ENCODE measurements at places on chromosomes 5 and 9.

DNA sequence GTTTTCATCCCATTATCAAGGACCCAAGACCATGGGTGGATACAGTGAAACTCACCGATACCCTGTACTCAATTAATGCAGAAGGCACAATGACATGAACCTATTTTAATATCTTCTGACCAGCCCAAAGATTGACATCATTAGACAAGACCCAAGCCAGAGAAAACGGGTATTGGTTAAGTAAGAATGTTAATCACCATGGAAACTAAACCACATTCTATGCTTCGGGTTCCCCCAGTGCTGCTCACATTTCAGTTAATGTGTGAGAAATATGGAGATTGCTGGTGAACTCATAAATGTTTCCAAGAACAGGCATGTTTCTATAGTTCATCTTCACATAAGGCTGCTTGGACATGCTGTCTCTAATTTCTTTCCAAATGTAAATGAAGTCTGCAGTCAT lies 77.0 kb downstream of the IRX2 start:
- DNase-seq = no peak

GRCh38 chr5:108003178-108003577 lies 332.4 kb upstream of the EFNA5 start:
- DNase-seq = peak; percentile 45

- DNase-seq = peak; percentile 18
These were observed 225.4 kb downstream of the EBF1 start for GRCh38 chr5:158874343-158874742.

DNA sequence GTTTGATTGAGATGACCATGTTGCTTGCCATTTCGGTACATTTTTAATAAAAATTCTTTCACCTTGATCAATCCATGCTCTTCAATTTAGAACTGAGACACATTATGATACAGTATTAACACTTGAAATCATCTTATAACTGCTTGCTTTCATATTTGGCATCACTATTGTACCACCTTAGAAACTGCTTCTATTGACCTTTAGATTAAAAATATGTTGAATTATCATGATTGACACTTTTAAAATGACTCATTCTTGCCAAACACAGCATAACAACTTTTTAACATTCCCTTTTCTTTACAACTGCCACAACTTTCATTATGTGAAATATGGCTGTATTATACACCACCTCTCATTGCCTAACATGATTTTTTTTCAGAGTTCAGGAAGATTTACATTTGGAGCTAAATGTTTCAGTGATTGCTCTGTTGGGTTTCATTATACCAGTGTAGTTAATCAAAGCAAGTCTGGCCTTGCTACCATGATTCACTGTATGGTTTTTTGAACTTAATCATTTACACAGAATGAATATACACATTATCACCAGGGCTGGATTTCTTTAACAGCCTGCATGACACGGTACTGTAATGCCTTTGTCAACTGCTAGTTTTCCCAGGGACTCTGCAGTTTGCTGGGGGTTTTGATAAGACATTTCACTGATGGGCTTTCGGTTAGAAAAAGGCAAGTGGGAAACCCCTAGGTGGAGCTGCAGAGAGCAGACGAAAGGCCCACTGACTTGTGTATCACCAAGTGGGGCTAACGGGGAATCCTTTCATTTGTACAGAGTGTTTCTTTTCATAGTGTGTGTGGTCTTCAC lies 93.6 kb upstream of the TLE4 start:
- DNase-seq = peak; percentile 12

- DNase-seq = no peak
These were observed 37.6 kb upstream of the SLC27A6 start for GRCh38 chr5:128927644-128928043.

DNA sequence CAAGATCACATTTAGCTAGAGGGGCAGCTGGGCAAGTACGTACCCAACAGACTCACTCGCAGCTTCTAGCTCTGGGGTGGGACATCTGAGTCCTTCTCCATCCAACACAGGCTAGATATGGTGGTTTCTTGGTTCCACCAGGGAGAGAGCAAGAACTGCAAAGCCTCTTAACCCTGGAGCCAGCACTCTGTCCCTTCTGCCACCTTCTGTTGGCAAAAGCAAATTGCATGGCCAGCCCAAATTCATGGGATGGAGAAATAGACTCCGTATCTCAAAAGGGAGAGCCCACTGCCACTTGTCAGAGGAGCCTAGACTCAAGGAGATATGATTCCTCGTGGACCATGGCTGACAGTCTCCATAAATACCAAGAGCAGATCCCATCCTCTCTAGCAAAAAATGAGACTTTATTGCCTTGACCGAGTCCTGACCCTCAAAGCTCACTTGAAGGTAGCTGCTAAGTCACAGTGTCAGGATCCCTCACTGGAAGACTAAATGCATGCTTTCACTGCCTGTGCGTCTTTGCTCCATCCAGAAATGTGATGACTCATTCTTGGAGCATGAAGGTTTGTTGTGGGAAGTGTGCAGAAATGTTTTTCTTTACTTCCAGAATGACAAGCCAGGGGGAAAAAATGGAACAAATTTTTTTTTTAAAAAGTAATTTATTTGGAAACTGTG lies 28.8 kb upstream of the ROR2 start:
- no peak for DNase-seq

DNA sequence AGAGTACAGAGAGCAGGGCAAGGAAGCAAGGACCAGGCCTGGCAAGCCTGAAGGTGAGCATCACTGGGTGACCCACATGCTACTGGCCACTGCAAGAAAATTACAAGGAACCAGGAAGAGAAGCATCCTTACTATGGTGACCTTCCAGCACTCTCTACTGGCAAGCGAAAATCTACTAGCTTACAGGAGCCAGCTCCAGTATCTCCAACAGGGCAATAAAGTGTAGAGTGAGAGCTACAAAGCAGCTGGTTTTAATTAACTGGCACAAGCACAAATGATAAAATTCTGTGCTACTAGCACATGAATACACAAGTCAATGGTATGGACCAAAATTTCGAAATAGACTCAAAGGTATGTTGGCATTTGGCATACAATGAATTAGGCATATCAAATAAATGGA lies 113.3 kb upstream of the CAST start:
- DNase-seq = no peak

GRCh38 chr5:139976703-139977102 lies 66.4 kb downstream of the NRG2 start:
- no peak for DNase-seq

DNA sequence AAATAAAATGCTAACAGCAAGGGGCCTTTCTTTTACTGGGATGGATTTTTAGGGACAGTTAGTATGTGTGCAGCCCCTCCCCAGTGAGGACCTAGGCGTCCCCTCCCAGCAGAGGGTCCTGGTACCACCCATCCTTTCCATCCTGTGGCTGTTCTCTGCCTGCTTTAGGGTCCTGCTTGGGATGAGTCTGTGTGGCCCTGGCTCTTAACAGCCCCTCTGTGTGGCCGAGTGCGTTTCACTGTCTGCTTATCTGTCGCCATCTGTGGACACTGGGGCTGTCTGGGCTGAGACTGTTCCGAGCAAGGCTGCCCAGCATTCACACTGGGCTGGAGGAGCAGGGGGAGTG lies 17.0 kb downstream of the WNK2 start:
- DNase-seq = no peak

- DNase-seq = no peak
These were observed 76.3 kb downstream of the EFNA5 start for GRCh38 chr5:107594253-107595045.

DNA sequence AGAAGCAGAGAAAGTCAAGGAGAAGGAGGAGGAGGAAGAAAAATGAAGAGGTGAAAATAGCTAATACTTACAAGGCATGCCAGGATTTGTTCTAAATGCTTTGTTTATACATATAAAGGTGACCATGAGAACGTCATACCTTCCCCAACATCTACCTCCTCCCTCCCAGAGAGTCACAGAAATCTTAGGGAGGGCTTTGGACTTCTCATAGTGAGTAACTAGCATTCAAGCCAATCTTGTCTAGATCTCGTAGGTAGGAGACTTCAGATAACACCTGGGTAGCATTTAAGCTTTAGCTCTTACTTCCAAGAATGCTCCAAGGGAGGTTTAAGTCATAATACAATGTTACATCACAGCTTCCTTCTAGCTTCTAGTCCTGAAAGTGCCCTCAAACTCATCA lies 36.5 kb upstream of the GPBP1 start:
- no peak for DNase-seq

GRCh38 chr5:178331491-178331996 lies 98.9 kb upstream of the PHYKPL start:
- DNase-seq = no peak

- DNase-seq = no peak
These were observed 62.5 kb upstream of the SPOCK1 start for GRCh38 chr5:137561608-137562007.

GRCh38 chr5:138488481-138488945 lies 23.2 kb downstream of the EGR1 start:
- no peak for DNase-seq

DNA sequence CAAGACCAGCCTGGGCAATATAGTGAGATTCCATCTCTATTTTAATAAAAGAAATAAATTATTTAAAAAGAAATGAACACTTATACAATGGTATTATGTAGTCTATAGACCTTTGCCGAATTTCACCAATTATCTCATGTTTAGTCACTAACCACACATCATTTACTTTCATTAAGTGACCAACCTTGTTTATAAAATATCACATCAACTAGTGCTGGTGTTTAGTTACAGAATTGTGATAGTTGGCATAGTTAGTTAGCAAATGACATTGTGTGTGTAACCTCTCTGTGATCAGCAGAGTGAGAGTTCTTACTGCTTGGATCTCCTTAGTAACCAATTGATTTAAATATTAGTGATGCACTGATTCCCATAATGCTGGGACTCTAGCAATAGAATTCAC lies 71.8 kb downstream of the PRR16 start:
- no peak for DNase-seq

DNA sequence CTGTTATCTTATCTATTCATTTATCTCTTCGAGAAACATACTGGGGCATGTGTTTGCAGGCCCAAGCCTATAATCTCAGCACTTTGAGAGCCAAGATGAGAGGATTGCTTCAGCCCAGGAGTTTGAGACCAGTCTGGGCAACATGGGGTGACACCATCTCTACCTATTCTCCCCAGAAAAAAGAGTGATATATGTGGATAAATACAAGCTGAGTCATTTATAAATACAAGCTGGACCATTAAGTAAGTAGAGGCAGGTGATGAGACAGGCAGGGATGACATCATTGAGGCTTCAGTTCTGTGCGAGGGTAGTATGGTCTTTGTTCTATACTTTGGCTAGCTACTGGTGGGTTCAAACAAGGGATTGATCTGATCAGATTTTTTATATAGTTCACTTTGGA lies 25.6 kb downstream of the PBX3 start:
- no peak for DNase-seq

DNA sequence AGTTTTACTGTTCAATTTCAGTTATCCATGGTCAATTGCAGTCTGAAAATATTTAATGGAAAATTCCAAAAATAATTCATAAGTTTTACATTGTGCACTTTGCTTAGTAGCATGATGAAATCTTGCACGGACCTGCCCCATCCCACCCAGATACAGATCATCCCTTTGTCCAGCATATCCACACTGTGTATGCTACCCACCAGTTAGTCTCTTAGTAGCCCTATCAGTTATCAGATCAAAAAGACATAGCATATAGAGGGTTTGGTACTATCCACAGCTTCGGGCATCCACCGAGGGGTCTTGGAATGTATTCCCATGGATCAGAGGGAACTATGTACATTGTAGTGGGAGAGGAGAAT lies 97.7 kb downstream of the SLC44A1 start:
- DNase-seq = no peak

- DNase-seq = no peak
These were observed 10.3 kb downstream of the C6 start for GRCh38 chr5:41203033-41203432.

DNA sequence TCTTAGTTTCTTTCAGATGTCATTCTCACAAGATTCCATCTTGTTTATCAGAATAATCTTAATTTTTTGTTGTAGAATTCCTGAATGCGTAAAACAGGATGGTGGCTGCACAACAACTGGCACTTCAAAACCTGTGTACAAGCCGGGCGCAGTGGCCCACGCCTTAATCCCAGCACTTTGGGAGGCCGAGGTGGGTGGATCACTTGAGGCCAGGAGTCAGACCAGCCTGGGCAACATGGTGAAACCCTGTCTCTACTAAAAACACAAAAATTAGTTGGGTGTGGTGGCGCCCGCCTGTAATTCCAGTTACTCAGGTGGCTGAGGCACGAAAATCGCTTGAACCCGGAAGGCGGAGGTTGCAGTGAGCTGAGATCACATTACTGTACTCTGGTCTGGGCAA lies 10.5 kb upstream of the CCNB1 start:
- DNase-seq = no peak

GRCh38 chr9:81964218-81965171 lies 21.2 kb downstream of the SPATA31D3 start:
- DNase-seq = no peak
